ENCODE measurements at places on chromosomes 7 and 10. TPM values are rescaled to one million over a fixed set of nuclear protein-coding genes. Genes with fewer than 3 reads are reported as not detected.

The MET gene
- 124 TPM for total RNA-seq

The HSPA14 gene
- total RNA-seq: 3.4 TPM

The ELN gene
- total RNA-seq: 0.38 TPM

The UCMA gene
- not detected for total RNA-seq

The SPDYE2 gene
- total RNA-seq: not detected

The GIMAP1 gene
- total RNA-seq: not detected

The KCP gene
- 0.98 TPM for total RNA-seq

The ELOVL3 gene
- total RNA-seq: under 0.01 TPM

The ASAH2 gene
- total RNA-seq: 0.33 TPM
